Stimulated activated CD8-positive, alpha-beta memory T cell treated with anti-CD3 and anti-CD28 coated beads, Interleukin-2, amount 100 ng/mL, for 48 hours (primary cell): ENCODE measurements at places on chromosomes 6 and 20.

GRCh38 chr20:53428996-53429395, 164.6 kb downstream of the ZNF217 start:
- no peak for DNase-seq

DNA sequence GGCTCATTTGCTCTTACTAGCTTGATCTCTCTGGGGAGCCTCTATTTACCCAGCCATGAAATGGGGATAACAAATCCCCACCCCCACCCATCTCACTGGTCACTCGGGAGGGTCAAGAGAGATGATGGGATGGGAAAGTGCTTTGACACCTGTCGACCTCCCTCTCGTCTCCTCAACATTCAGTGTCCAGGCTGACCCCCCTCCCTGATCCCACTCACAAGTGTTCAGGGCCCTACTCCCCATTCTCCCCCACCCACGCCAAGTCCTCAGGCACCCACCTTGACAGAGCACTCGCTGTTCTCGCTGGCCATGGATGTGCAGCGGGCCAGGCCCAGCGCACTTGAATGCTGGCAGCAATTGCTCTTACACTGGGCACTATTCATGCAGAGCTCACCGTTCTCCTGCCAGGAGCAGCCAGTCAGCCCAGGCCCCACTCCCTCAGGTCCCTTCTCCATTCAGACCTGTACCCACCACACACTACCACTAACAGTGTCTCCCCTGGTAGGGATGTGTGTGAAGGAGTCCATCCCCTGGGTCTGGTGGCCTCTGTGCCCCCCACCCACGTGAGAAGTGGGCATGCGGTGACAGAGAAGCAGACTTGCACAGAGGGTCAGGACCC, 1.6 kb downstream of the CLPS start:
- DNase-seq = no peak

DNA sequence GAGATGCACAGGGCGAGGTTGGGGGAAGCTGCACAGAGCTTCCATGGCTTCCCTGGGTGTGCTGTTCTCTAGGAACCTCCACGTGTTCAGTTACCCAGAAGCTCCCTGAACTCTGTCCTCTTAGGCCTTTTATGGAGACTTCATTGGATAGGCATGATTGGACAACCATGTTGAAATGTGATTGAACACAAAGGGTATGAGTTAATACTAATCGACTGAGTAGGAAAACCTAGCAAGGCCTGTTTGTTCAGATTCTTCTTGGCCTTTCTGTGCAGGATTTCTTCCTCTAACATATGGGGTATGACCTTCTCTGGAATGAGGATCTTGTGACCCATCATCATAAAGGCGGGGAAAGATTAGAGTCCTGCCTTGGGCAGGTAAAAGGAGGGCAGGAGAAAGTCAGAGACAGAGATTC, 70.7 kb upstream of the SMIM29 start:
- no peak for DNase-seq

DNA sequence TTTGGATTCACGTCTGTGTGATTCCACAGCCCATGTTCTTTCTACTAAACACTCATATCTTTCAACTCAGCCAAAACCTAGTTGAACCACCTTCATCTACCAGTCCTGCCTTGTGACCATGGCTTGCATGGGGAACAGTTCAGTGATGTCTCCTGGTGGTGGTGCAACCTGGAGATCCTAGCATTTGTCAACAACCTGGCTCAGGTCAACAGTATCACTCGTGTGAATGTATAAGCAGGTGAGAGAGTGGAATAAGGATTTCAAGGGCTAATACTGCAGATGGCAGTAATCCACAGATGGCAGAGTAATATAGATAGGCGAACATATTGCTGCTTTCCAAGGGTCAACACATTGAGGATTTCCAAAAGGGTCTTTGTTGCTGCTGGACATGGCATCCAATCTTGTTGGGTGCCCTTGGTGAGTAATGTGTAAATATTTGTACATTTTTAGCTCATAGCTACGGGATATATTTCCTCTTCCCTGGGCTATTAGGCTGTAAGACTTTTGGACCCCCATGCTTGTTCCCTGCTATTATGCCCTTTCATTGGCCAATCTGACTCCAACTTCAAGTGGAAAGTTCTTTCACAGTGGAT, 13.4 kb downstream of the PBOV1 start:
- no peak for DNase-seq

- no peak for DNase-seq
Measured at GRCh38 chr6:8707956-8708772, 272.8 kb upstream of the SLC35B3 start.

- DNase-seq = no peak
Measured at GRCh38 chr20:38339997-38340396, 6.3 kb upstream of the LBP start.

DNA sequence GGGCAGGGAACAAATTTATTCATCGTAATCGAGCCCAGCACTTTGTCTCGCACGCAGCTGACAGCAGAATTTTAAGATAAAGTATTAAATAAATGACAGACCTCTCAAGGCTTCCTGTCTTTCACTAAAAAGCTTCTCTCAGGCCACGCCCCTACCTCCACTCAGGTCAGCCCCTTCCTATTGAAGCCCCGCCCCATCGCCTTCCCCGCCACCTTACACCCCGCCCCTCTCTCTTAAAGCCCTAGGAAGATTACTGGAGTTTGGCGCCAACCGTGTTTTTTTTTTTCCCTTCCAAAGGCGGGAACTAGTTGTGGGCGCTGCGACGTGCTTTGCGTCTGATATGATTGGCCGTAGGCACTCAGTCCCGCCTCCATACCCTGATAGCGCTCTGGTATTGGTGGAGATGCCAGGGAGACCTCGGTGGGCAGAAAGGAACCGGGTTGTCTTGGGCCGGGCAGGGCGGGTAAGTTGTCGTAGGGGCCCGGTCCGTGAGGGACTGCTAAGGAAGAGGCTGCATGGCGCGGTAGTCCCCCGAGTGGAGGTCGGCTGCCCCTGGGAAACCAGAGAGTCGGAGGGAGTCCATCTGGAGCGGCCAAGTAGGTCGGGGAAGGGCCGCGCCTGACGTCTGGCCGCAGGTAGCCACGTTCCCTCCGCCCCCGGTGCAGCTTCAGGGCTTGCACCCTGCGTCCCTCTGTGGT, at the start of gene CASP8AP2:
Gene CASP8AP2, plus strand, starts transcription at position 409 of the 698 bp plus-strand sequence.
- DNase-seq = peak; percentile 86

DNA sequence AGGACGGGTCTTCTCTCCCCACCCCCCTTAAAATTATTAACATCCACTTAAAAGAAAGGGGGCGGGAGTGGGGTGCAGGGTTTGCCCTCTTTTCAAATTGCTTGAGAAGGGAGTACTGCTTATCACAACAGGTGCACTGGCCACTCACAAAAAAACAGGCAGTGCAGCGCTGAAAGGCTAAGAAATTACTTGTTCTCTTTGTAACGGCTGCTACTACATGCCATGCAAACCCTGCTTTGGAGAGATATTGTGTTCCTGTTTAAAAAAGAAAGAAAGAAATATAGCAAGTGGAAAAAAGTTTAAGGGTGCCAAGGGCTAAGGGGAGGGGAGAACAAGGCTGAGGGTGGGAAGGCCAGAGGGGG, 312.7 kb upstream of the JARID2 start:
- DNase-seq = no peak

DNA sequence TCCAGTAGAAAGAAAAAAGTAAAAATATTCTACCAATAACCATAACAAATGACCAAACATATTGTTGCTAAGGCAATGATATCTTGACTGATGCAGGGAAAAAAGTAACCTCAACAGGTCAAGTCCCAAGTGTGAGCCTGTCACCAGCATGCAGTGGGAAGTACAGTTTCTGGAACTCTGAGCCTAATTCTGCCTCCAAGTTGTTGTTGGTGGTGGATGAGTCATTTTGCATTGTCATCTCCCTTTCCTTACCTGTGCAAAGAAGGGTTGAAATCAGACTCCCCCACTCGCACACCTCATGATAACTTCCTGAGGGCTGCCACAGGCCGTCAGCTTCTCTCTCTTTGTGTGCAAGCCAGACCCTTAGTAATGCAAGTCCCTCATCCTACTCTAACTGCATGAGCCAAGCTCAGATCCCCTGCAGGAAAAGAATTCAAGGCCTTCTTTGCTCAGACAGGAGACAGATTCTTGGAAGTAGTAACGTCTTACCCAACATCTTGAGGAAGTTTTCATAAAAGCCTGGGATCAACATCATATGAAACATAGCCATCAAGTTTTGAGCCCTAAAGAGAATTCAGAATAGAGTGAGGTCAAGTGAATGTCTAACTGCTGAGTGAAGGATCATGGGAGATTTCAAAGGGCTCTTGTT, 207.6 kb upstream of the FOXA2 start:
- DNase-seq = no peak

DNA sequence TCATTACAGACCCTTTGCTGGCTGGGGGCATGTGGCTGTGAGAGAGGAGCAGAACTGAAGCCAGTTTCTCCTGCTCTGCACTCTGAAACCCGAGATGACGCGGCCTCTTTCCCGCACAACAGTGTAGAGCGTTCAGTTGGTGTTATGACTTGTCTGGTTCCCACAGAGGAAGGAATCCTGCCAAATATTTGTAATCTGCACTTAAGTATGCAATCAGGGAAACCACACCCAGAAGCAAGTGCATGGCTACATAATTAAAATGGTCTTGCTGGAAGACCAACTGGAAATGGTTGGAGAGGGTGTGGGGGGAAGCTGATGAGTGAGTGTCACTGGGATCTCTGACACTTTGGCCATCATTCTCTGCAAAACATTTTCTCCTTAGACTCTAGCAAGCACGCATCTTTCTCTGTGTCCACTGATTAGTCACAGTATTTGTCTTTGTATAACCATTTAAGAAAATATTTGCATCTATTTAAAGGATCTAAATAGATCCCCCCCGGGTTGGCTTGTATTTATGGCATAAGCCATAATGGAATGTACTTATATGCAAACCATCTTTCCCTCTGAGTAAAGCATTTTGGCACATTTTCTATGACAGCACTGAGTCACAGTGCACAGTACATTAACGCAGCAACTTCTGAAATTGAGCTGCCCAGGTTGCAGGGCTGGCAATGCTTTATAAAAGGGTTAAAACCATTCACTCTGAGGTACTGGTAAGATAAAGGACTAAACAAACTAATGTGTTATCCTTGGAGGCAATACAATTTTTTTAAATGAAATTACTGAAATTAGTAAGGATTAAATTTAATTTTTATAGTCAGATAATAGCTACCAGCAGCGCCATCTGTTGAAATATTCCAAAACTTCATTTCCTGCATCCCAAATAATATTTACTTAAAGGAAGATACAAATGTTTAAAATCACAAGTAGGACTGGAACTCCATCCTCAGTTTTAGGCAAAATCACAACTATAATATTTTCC, 76.7 kb downstream of the FOXC1 start:
- DNase-seq = no peak

DNA sequence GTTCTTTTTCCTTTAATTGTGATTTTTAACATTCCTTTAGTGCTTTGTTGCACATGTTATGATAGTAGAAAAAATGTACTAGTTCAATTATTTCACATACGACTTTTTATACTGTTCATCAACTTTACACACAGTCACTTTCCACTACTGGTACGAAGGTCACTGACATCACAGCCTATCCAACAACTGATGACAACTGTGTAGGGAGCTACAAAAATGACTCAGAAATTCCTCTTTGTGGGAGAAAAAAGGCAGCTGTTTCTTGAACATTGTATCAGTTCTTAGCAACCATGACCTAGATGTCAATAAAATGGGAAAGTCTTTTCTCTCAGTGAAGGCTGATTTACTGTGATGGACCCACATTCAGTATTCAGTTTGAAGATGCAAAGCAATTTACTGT, 7.0 kb upstream of the ID4 start:
- no peak for DNase-seq

GRCh38 chr6:140138311-140139010, 764.0 kb upstream of the CITED2 start:
- DNase-seq = no peak

DNA sequence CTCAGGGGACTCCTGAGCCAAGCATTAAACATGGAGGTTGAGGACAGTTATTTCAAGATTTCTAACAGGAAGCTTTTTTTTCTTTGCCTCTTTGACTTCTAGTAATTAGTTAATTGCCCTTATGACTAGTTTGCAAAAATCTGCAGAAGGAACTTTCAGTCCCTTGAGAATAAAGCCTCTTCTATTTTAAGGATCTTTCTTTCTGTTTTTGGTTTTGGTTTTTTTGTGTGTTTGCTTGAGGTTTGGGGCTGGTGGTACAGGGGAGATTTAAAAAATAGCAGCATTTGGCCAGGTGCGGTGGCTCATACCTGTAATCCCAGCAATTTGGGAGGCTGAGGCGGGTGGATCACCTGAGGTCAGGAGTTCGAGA, 259.3 kb downstream of the BMP7 start:
- DNase-seq = no peak

DNA sequence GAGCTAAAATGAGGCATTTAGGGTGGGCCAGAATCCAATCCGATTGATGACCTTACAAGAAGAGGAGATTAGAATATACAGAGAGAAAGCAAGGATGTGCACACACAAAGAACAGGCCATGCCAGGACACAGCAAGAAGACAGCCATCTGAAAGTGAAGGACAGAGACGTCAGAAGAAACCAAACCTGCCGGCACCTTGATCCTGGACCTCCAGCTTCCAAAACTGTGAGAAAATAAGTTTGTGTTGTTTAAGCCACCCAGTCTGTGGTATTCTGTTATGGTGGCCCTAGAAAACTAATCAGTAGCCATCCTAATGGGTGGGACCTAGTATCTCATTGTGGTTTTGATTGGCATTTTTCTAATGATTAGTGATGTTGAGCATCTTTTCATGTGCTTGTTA, 39.7 kb upstream of the ME1 start:
- no peak for DNase-seq

DNA sequence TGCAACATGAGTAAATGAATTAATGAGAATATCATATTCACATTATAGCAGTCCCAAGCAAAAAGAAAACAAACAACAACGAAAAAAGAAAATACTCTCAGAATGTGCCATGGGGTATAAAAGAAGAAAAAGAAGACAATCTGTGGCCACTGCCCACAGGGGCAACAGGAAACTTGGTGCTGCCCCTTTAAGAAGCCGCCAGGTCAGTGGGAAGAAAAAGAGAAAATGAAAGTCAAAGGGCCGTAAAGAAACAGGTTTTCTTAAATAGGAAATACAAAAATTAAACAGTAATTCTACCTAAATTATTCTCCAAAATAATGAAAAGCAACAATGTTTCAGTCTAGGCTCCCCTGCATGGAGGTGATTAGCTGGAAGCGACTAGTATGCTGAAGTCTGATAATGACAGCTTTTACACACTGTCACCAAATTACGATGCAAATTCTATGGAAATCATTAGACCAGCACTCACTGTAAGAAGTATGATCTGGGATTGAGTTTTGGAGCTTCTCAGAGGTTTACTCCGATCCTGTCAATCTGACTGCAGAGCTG, 23.6 kb downstream of the GMDS start:
- no peak for DNase-seq

- DNase-seq = no peak
Measured at GRCh38 chr20:34401741-34402455, 38.8 kb downstream of the ITCH start.

DNA sequence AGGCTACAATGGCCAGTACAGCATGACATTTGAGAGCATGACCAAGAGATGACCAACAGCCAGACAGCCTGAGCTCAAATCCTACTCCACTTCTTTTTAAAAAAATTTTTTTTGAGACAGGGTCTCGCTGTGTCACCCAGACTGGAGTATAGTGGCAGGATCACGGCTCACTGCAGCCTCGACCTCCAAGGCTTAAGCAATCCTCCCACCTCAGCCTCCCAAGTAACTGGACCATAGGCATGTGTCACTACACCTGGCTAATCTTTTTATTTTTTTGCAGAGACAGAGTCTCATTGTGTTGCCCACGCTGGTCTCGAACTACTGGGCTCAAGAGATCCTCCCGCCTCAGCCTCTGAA, 42.9 kb downstream of the NOL4L start:
- no peak for DNase-seq

- DNase-seq = no peak
Measured at GRCh38 chr6:41964201-41964887, 22.7 kb upstream of the CCND3 start.

- DNase-seq = no peak
Measured at GRCh38 chr6:70813885-70814284, 143.0 kb downstream of the B3GAT2 start.

- no peak for DNase-seq
Measured at GRCh38 chr20:51583073-51583472, 40.6 kb upstream of the NFATC2 start.
